ENCODE measurements at places on chromosomes 2 and 18.

DNA sequence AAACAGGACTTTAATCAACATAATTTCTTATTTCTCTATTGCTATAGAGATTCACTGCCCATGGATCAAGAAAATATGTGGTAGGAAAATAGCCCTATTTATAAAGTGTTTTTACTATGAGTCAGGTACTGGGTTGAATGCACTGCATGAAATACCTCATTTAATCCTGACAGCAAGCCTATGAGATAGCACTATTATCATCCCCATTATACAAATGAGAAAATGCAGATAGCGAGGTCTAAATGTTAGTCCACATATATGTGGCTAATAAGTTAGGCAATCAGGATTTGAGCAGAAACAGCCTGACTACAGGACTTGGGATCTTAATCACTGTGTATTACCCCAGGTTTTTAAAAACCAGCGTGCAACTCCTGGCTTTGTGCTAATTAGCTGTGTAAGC is 8.5 kb upstream of the LYPD1 start:
- DNase-seq = no peak

- no peak for DNase-seq
Observed at GRCh38 chr2:66334237-66335029, 100.5 kb upstream of the MEIS1 start.

DNA sequence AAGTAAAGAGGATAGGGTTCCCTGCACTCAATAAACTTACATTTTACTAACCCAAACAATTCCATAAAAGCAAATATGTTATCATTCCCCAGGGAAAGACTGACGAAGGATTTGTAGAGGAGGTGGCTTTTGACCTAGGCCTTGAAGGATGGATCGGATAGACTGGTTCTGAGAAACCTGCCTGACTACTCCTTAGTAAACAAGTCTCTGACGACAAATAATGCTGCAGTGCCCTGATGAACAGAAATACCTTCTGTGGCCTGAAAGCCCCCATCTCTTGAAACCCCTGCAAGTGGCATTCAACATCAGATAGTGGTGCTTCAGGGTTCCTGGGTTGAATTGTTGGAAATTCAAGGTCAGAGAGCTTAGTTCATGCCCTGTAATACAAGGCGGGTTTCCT is 19.2 kb downstream of the PRKCE start:
- DNase-seq = no peak

DNA sequence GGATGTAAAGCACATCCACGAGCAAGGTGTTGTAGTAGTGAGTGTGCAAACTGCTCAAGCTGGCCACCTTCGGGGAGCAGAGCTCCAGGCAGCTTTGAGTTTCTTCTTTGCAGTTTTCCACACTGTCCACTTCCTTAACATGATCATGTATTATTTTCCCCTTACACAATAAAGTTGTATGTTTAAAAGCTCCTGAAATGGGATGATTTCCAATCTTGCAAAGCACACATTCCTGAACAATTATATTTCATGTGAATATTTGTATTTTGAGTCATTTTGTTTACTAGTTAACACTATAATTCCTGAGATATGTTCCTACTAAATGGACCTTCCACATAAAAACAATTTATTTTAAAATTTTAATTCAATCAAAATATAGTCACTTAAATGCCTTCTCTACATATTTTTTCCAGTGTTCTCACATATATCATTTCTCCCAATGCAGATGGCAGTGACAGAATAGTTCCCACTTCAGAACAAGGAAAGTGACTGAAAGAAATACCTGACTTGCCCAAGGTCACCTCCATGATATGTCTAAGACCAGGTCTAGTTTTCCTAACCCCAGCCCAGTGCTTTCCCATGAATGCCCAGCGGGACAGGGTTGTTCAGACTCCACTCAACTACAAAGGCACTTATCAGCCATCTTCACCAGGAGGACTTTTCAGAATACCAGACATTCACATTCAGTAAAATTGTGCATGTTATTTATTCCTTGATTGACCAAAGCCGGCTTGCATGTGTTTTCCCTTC is 5.5 kb downstream of the CYB5A start:
- DNase-seq = no peak

DNA sequence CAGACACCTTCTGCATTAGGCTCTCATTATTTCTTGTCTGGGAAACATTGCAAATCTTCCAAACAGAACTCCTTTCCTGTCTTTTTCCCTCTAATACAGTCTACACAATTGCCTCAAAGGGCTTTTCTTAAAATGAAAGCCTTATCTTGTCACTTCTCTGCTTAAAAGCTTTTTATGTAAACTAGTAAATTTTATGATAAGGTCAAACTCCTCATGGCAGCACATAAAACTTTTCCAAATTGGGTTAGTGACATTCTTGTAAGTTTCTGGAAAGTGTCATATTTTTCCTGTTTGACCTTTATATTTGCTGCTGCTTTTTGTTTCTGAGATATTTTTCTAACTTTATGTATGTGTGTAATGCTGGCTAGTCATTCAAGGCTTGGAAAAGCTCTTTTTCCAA is 261.4 kb upstream of the KLHL14 start:
- DNase-seq = no peak

- peak; percentile 83 for DNase-seq
Observed at GRCh38 chr2:237572021-237572741, 5.8 kb downstream of the PRLH start.

GRCh38 chr2:99806758-99807157 is 316.9 kb upstream of the REV1 start:
- no peak for DNase-seq

DNA sequence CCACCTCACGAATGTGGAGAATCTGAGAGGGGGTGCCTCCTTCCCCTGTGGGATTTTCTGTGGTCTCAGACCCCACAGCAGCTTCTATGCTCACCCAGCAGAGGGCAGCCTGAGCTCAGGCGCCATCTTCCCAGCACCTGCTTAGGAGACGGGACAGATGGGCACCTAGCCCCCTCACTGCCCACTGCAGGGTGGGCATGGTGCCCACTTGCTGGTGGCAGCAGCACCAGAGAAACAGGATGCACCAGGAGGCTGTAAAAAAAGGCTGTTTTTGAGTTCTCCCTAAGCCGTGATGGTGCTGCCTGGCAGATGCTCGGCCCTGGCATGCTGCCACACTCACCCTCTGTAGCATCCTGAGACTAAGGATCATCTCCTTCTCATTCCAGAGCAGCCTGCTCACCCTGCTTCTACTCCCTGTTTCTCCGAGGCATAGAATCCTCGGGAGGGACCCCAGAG is 19.1 kb upstream of the SLC20A1 start:
- DNase-seq = peak; percentile 77

DNA sequence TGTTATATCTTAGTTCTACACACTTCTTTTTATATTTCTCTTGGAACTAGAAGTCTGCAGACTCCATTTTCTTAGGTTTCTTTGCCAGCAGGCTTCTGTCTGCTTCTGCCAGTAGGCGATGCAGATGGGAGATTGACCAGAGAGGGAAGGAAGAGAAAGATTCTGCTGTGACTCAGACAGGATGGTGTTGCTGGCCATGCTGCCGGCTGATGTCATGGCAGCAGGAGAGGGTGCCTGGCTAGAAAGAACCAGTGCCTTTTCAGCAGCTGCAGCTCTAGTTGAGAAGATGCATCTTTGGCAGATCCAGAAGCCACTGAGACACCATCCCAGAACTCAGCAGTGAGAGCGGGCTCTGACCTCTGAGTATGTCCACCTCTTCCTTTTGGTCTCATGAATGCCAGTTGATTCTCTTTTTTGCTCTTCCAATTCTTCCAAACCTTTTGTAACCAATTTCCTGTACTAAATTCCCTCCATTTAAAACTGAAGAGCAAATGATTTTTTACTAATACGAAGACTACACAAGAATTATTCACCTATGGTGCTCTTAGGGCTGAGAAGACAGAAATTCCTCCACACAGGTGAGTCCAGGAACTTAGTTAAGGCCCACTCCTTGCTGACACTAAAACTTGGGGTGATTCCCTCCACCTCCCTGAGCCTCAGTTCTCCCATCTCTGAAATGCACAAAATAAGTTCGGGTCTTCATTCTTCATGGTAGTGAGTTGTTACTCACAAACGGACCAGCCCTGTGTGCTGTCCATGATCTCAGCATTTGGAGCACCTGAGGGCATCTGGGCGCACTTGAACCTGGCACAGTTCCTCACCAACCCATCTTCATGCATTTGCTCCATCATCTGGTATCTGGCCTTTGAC is 200.7 kb downstream of the MYCN start:
- DNase-seq = no peak

DNA sequence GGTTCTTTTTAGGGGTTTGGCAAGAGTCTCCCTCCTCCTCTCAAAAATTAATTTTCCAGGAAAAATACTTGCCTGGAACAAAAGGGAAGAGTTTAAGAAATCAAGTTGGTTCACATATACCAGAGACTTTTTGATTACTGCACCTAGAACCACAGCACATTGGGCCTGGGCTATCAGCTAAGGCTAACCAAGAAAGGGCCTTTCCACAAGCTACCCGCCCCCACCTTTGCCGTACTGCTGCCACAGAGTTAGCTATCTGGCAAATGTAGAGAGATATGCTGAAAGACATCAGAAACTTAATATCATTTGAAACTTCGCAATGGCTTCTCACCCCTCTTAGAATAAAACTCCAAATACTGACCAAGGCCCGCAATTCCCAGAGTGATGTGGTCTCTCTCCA is 76.9 kb downstream of the AAK1 start:
- no peak for DNase-seq

DNA sequence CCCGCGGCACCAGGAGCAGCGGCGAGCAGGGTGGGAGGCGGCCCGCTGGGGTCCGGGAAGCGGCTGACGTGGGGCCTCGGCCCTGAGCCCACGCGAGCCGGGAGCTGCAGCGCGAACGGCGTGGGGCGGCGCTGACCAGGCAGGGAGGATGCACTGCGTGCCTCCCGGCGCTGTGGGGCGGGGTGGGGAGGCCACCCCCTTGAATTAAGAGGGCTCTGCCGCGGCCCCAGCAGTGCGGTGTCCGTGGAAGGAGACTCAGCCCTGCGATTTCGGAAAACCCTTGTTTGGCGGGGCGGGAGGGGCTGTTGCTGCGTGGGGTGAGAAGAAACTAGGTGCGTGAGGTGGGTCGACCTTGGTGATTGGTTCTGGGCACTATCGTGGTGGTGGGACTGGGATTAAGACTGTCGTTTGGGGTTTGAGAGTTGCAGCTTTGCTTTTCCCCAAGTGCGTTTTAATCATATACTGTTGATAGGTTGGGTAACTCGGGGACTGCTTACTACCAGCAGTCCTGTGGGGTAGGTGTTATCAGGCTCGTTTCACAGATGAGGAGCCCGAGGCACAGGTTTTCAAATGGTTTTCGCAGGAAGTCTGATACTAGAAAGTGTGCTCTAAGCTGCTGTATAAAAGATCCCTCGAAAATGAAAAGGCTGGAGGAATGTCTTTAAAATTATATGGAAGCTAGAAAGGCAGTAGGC is 722 bp downstream of the ACSL3 start:
- DNase-seq = peak; percentile 22

- DNase-seq = no peak
Observed at GRCh38 chr2:217971166-217971565, 31.6 kb downstream of the TNS1 start.

DNA sequence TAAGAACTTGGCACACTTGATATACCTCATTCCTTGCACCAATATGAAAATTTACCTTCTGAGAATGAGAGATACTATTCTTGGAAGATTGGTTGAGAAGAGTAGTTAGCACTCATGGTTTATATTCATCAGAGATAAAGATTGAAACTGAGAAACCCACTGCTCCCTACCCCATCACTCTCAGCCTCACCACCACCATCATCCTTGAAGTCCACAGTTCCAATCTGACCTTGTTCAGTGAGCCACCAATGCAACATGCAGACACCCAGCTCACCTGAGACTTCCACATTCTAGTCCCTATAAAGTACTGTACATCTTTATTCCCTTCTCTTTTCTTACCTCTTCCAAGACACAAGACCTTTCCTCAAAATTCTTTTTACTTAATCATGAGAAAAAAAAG is 869.0 kb downstream of the TRIB2 start:
- no peak for DNase-seq

GRCh38 chr18:7545734-7546133 is 21.4 kb upstream of the PTPRM start:
- no peak for DNase-seq

- no peak for DNase-seq
Observed at GRCh38 chr2:169486487-169486886, 7.2 kb downstream of the BBS5 start.

- DNase-seq = no peak
Observed at GRCh38 chr2:97546711-97547110, 43.0 kb downstream of the ANKRD36B start.

DNA sequence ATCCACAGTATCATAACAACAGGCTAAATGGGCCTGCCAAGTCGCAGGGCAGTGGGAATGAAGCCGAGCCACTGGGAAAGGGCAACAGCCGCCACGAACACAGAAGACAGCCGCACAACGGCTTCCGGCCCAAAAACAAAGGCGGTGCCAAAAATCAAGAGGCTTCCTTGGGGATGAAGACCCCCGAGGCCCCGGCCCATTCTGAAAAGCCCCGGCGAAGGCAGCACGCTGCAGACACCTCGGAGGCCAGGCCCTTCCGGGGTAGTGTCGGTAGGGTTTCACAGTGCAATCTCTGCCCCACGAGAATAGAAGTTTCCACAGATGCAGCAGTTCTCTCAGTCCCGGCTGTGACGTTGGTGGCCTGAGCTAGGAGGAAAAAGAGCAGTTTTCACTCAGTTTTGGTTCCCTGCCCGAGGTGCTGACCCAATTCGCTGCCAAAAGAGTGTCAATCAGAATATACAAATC is 32.2 kb downstream of the KCTD18 start:
- no peak for DNase-seq

GRCh38 chr2:189161894-189162293 is 17.7 kb downstream of the COL5A2 start:
- DNase-seq = no peak

- DNase-seq = no peak
Observed at GRCh38 chr2:43495727-43496126, 100.1 kb downstream of the THADA start.

DNA sequence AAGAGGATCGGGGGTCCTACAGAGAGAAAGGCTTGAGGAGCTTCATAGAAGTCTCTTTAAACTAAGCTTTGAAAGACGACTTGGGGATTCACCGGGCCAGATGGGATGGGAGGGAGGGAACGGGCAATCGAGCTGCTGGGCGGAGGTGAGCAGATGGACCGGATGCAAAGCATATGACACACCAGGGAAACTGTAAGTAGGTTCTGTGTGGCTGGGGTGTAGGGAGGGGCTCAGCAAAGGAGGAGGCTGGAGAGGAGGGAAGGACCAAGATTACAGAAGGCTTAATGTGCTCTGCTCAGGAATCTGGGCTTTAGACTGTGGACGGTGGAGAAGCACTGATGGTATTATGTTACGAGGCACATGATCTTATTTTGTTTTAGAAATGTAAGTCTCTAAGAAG is 131.5 kb downstream of the MAIP1 start:
- no peak for DNase-seq

- DNase-seq = no peak
Observed at GRCh38 chr2:96505231-96505889, at the start of gene NEURL3. Gene NEURL3, minus strand, starts transcription at chr2:96505357. Its CDS starts 71 bp downstream, at chr2:96505286.

GRCh38 chr18:48832938-48833700 is 117.6 kb downstream of the SMAD7 start:
- DNase-seq = peak; percentile 49

GRCh38 chr2:190546734-190547133 is 12.2 kb upstream of the NEMP2 start:
- DNase-seq = no peak

- DNase-seq = no peak
Observed at GRCh38 chr2:165969227-165969626, 15.7 kb upstream of the TTC21B start.
